ENCODE measurements at places on chromosomes 3 and 15.

DNA sequence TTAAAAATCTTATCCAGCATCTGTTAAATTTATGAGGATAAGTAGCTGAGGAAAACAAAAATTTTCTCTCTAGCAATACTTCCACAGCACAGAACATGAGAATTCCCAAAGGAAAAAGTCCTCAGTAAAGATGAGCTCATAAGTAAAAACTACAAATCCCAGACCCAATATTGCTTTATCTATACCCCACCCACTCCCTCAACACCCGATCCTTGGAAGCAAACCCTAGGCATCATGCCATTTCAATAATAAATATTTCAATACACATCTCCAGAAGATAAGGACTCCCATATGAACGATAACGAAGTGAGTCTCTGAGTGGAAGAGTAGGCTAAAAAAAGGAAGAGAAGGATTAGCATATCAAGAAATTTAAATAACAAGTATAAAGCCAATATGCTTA lies 8.3 kb upstream of the PRR20G start:
- DNase-seq, result no peak

DNA sequence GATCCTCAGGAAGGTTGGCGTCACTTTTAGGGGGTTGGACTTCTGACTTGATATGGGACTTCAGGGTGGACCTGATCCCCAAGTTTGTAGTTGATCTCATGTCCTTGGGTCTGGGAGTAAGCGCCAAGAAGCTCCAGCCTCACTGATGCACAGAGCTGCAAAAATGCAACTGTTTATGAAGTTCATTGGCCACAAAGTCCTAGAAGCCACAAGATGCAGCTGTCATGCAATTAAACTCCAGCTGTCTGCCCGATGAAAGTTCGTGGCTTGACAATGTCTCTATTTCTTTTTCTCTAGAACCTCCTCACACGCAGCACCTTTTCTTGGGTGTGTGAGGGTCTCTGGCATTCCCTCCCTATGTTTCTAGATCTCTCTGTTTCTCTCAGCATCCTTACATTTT lies 9.2 kb upstream of the ACAN start:
- DNase-seq, result no peak

DNA sequence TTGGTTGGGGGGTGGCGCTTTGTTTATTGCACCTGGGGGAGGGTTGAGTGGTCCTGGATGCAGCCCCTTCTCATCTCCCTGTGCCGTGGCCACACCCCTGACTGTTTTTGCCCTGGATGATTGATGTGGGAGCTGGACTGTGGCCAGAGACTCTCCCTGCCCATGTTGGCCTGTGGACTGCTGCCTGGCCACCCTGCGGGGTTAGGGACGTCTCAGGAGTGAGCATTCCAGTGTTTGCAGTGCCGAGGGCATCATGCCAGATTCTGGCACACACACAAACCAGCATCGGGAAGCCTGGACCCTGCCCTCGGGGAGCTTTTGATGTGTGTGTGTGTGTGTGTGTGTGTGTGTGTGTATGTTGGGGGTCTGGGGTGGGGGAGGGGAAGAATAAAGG lies 15.8 kb downstream of the APBA2 start:
- no peak for DNase-seq

- DNase-seq, result no peak
Measured at GRCh38 chr3:40262331-40262730, 47.2 kb upstream of the EIF1B start.

- no peak for DNase-seq
Measured at GRCh38 chr15:33296050-33296449, 14.7 kb upstream of the RYR3 start.

- no peak for DNase-seq
Measured at GRCh38 chr3:43327582-43327979, 41.2 kb downstream of the SNRK start.

DNA sequence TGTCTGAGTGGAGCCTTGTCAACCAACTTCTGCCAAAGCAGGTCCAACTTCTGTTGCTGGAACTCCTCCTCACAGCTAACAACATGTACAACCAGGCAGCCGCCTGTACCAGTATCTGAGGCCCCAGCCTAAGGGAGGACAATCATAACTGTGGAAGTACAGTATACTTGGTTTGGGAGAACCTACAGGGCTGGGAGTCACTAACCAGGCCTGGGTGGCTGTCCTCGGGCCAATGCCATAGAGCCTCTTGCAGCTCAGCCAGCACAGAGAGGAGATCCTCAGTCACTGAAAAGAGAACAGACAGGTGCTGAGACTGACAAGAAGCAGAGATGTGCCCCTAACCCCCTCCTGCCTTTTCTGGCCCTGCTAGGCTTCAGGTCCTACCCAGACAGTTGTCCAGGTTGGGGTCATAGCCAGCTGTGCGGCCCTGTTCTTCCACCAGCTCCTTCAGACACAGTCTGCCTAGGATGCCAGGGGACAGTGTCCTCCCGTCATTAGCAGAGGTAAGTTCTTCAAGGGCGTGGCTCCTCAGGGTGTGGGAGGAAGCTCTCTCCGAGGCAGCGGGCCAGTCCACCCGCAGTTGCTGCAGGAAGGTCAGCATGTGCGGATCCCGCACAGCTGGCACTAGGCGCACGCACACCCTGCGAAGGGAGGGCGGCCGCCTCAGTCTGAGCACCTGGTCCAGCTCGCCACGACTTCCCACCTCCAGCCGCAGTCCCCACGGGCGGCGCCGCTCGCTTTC lies 980 bp downstream of the DALRD3 start:
- no peak for DNase-seq

- DNase-seq, result no peak
Measured at GRCh38 chr3:36457667-36458066, 77.4 kb downstream of the STAC start.

DNA sequence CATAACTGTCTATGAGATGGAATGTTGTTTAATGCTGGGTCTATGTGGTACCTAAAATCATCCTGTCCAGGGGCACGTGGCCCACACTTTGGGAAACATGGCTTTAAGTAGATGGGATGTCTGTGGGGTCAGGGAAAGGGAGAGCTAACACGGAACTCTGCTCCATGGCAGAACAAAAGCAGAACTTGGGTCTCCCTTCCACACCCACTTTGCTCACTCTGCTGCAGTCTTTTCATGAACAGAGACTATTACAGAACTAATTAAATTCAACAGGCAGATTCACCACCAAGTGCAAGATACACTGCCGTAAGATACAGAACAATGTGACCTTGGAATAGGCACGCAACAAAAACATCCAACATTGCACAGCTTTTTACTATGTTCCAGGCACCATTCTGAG lies 28.2 kb downstream of the POPDC2 start:
- no peak for DNase-seq
